CD4-positive, alpha-beta T cell treated with Interleukin-17A for 4 hours (primary cell): ENCODE measurements at places on chromosomes 1 and 21.
A peak's percentile ranks its signal among the peaks of the same experiment; 100 is the strongest.

DNA sequence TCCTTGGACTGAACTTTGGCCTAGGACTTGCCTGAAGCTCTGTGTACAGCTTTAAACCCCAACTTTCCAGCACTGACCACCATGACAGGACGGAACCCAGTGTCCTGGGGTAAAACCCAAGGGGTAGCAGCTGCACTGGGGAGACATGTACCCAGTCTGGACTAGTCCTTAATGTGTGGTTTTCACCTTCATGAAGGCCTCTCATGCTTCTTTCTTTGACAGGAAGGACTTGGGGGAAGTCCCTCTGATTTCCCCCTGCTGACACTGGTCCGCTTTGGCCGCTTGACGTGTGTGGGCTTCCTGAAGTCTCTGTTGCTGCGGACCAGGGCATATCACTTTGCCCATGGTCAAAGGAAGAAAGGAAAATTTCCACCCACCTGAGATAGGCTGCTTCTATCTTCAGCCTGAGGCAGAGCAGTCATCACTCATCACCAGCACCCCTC lies 66.3 kb upstream of the PRDX6 start:
- no peak for DNase-seq

- no peak for DNase-seq
These were observed 22.5 kb upstream of the KCTD3 start for GRCh38 chr1:215544566-215544965.

- DNase-seq, result no peak
These were observed 29.9 kb upstream of the PKP1 start for GRCh38 chr1:201253411-201253810.

- DNase-seq, result no peak
These were observed 169.0 kb downstream of the CHRM3 start for GRCh38 chr1:239555350-239555749.

- no peak for DNase-seq
These were observed 2.7 kb upstream of the KIF21B start for GRCh38 chr1:201026234-201026633.

GRCh38 chr1:160789702-160790611 lies 6.0 kb upstream of the LY9 start:
- DNase-seq, result no peak

DNA sequence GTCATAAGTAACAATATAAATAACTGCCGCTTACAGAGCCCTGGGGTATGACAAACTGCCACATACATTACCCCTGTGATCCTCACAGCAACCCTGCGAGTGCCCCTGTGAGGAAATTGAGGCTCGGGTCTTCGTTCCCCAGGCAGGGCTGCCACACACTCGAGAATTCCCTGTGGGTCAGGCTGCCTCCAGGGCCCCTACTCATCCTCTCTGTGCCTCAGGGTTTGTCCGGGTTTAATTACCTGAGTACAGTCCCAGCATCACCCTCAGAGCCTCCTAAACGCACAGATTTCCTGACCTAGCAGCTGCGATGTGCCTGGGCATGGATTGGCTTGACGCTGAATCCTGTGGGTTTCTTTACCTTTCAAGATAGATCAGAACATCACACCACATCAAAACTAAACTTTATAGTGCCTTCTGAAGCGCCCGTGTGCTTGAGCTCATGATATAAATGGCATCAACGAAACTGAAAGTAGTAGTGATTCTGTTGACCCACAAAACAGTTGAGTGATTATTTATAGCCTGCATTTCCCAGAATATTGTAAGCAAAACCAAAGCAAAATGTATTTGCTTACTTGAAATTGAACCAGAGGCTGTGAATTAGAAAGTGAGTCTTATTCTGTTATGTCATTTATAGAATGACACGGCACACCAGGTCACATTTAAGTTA lies 14.0 kb downstream of the SLC37A1 start:
- peak; percentile 67 for DNase-seq

DNA sequence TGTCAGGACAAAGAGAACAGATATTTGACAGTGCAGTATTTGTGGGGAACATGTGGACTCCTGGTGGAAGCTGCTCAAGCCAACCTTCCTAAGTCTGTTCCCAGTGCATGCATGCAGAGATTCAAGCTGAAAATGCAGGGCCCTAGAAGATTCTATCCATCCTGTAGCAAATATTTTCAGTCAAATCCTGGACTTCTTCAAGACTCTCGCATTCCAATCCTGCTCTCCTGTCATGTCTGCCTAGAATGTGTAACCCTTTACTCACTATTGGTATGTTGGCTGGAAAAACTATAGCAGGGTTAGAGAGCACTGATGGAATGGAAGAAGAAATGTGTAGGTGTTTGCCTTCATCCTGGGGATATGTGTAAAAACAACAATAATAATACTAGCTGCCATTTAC lies 385.6 kb upstream of the PKN2 start:
- no peak for DNase-seq

DNA sequence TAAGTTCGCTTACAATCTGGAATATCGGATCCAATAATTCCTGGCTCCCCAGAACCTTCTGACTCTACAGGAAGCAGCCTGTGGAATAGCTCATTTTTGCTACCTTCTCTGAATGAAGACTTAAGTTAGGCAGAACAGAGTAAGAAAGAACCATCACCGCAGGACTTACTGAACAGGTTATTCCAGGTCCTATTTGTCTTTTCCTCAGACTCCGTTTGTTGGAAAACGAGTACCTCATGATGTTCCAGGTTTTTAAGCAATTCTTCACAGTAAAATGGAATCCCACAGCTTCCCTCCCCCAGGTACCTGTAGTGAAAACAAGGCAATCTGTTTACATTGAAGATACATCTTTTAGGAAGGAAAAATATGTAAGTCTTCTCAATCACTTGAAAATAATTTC lies 59.8 kb downstream of the ADCY10 start:
- DNase-seq, result no peak

GRCh38 chr1:113007706-113008364 lies 51.8 kb upstream of the SLC16A1 start:
- DNase-seq, result no peak

- no peak for DNase-seq
These were observed 99.8 kb upstream of the PRMT6 start for GRCh38 chr1:106956721-106957120.

DNA sequence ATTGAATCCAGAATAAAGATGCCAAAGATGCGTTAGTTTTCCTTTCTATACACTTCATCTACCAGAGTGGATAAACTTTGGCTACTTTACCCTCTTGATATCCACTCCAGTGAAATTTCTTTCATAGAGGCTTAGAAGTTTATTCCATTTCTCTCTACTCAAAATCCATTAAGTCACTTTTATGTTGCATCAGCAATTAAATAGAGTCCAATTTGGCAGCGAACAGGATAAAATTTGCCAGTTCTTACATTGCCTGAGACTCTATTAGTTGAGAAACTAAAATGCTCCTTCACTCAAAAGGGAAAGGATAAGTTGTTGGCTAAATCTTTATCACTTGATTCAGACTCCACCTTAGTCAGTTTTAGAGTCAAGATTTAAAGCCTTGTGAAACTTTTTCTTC lies 57.9 kb downstream of the ACBD6 start:
- no peak for DNase-seq

- DNase-seq, result no peak
These were observed 89.5 kb upstream of the GREM2 start for GRCh38 chr1:240701412-240701811.

GRCh38 chr1:197392541-197392940 lies 124.5 kb downstream of the CRB1 start:
- no peak for DNase-seq

- DNase-seq, result no peak
These were observed 586 bp downstream of the COL24A1 start for GRCh38 chr1:86155807-86156565.

DNA sequence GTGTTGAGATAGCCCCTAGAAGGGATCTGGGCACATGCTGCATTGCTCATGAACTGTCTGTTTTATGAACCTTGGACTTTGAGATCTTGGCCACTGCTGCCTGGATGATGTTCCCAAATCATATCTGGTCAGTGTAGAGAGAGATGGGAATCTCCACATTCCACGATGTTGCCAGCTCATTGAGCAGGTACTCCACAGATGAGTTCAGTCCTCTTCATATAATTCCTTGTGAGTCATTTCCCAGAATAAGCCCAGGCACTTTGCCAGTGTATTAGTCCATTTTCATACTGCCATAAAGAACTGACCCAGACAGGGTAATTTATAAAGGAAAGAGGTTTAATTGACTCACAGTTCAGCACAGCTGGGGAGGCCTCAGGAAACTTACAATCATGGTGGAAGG lies 254.0 kb upstream of the RUNX1 start:
- DNase-seq, result no peak

DNA sequence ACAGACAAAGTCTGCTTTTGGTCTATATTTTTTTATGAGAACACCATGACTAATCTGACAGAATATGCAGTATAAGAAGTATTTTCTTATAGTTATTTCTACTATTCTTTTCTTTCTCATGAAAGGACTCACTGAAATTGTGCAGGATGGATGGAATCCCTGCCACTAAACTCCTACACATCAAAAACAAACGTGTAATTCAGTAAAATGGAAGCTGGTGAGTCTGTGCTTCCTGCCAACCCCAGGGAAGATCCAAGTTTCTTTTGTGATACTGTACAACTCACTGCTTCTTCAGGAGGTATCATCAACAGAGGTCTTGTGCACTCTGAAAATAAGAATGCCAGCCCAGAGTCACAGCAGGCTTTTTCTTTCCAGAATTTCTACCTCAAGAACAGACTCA lies 241.2 kb downstream of the MRPL39 start:
- no peak for DNase-seq

- DNase-seq, result no peak
These were observed 261.7 kb downstream of the PCP4 start for GRCh38 chr21:40128891-40129290.

DNA sequence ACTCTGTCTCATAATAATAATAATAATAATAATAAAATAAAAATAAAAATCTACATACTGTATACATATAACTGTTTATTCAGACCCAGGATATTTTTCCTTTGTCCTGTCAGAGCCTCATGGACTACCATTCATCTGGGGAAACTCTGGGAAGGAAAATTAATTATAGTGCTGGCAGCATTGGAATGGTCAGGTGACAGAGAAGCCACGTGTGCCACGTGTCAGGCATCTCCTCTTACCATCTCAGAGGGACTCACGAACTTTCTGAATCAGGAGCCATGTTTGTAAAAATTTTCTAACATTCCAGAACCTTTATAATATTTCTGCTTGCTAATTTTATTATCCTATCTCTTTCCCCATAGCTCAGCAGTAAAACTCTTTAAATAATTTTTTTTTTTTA lies 97.8 kb upstream of the HNRNPU start:
- DNase-seq, result no peak

DNA sequence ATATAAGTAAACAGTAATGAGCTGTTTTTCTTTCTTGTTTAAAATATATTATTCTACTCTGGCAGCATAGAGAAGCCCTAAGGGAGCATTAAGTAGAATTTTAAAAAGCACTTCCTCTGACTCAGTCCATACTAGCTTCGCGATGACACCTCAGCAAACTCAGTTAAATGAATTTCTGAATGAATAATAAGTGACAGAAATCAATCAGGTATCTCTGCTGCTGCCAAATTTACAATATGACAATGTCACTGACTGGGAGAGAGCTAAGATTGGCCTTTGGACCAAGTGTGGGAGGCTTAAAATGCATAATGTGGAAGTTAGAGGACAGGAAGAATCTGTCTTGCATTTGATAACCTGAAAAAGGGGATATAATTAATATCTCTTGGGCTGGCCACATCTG lies 296.1 kb downstream of the HHIPL2 start:
- DNase-seq, result no peak

DNA sequence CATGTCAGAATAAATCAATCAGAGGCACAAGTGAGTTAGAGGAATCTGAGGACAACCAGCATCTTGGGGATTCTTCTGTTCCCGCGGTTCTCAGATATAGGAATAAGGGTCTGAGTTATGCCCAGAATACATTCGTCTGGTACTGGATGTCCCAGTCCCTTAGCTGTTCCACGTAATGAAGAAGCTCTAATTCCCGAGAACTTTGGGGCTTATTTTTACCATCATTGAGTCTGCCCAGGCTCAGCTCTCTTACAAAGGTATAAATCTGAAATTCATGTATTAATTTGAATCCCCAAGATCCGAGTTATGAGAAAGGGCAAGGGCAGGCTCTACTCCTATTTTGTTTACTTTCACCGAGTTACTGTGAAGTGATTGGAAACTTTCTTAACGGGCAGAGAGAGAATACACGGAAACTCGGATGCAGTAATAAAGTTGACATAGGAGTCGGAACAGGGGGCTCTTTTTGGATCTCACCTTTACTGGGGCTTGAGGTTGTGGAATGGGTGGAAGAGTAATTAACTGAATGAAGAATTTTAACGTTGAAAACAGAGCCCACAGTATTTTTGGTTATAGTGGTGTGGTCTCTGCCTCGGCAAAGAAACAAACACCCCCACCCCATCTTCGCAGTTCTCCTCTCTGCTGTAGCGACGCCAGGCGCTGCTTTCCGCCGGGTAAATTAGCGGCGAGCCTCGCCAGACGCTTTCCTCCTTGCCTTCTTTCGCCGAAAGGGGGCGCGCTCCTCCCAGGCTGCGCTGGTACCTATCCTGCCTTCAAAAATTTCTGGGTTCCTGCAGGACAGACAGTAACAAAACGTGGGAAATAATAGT lies 7.1 kb downstream of the PRRX1 start:
- DNase-seq, result no peak

DNA sequence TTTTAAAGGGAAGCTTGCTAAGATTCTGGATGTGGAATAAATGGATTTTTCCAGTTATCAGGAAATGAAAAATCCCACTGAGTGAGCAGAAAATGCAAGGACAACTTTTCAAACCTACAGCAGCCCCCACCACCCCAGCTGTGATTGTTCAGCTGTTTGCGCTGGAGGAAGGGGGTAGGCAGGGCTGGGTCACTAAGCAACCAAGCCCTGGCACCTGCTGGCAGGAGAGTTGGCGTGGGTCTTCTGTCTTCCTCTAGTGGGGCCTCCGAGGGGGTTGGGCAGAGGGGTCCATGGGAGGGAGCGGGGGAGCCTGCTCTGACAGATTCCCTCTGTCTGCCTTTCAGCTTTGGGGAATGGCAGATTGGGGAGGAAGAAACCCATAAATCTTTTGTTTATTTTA lies 45.3 kb downstream of the EIF2D start:
- no peak for DNase-seq

DNA sequence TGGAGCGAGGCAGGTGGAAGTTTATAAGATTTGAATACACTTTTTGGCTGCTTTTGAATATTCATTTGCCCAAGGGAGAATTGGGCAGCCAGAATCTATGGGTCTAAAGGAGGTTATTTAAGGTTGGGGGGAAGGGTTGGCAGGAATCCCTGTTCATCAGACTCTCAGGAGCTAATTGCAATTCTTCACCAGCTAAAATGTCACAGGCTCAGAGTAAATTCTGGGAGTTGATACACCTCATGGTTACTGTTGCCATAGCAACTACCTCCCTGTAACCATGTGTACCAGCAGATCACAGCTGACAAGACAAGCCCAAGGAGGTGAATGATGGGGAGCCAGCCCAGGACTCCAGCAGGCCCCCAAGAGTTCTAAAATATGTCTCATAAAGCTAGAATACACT lies 75.5 kb downstream of the CAMK2N1 start:
- DNase-seq, result no peak

DNA sequence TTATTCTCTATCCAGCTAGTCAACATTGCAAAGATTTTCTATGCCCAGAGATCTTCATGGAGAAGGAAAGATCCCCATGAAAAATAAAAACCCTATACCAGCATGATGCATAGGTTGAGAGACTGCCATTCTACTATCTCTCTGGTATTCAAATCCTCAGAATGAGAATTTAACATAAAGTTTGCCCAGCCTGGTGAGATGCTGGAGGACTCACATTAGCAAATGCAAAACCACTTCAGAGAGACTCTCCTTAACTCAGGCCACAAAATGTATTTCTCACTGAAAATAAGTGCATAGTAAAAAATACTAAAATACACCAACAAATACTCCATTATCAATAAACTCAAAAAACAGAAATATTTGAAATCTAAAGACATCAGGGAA lies 430.0 kb upstream of the RUNX1 start:
- no peak for DNase-seq

GRCh38 chr1:36093226-36093625 lies 4.5 kb downstream of the ADPRS start:
- no peak for DNase-seq
